ENCODE measurements at places on chromosomes 11 and 22.

DNA sequence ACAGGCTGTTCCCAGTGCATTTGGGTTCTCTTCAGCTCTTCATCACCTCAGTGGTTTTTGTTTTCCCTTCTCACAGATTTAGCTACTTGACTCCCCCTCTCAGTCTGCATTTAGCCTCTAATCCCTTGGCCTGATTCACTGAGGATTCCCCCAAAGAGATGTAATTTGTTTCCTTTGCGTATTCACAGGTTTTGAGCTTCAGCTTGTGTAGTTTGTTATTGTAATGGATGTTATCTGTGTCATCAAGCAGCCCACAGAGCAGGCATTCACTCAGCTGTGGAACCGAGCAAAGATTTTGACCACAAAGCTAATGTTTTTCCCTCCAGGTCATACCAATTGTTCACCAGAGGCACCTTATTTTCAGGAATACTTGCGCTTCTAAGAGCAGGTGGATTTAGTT, 6.4 kb upstream of the ME3 start:
- DNase-seq, result no peak

- DNase-seq, result no peak
Observed at GRCh38 chr11:119752345-119752871, 23.4 kb upstream of the NECTIN1 start.

- DNase-seq, result no peak
Observed at GRCh38 chr11:7654195-7654705, 19.1 kb downstream of the CYB5R2 start.

DNA sequence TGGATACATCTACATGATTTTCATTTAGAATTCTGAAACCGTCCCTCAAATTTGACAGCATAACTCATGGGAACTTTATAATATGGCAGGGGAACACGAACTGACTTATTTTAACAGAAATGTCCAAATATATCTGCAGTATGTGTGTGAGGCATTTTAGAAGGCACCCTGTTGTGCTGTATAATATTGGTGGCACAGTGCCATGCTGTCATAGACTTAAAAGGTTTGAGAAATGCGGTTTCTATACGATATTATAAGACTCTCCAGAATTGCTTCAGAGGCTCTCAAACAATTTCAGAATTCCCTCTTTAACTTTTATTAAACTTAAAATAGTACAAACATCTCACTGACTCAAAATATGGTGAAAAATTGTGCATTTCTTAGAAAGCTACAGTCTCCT, 181.6 kb downstream of the MSANTD4 start:
- DNase-seq, result no peak

DNA sequence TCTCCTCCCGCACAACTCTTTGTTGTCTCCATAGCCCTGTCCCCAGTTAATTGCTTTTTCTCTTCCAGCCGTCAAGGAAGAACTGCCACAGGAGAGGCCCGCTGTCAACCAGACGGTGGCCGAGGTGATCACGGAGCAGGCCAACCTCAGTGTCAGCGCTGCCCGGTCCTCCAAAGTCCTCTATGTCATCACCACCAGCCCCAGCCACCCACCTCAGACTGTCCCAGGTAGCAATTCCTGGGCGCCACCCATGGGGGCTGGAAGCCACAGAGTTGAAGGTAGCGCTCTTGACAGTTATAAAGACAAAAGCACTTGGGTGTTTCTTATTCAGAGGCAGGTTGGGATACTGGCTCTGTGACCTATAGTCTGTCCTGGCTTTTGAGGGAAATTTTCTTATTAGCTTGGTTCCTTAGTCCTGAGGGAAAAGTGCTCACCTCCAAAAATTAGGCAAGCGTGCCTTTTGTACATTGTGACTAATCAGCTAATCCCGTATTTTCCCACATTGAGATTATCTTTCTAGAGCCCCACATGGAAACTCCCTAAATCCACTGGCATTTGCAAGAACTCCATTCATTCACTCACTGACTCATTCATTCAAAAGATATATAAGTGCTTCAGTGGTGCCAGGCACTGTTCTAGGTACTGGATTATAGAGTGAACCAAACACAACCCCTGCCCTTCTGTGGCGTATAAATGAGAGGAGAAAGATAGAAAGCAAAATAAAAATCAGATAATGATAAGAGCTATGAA, 65.9 kb downstream of the KREMEN1 start:
- DNase-seq, result no peak

DNA sequence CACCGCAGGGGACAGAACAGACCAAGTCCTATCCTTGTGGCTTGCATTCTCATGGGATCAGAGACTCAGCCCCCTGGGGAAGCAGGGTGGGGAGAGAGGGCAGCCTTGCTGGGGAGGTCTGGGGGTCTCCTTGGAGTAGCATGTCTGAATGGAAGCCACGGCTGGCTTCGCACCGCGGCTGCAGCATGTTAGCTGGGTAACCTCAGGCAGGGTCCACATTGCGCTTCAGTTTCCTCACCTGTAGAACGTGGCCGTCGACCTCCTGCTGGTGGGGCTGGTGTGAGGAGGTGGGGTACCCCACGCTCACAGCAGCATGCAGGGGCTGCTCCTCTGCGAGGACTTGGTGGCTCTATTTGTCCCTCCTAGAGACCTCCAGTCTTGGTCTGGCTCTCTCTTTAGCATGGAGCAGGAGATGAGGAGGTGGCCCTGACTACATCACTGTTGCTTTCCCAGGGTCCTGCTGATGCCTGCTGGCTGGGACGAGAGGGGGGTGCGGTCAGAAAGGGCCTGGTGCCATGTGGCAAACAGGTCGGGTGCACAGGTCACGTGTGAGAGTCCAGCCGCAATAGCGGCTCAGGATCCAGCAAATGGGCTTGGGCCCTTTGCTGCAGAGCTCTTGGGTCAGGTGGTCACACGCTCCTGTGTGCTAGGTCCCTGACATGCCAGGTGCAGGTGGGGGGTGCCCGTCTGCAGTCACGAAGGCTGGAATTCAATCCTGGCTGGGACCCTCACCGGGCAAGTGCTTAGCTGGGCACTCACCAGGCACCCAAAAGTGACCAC, 35.4 kb upstream of the SMIM38 start:
- no peak for DNase-seq

- DNase-seq, result no peak
Observed at GRCh38 chr11:94130298-94131046, 1.8 kb downstream of the PANX1 start.

GRCh38 chr11:72838691-72839305, 24.6 kb downstream of the ATG16L2 start:
- no peak for DNase-seq

DNA sequence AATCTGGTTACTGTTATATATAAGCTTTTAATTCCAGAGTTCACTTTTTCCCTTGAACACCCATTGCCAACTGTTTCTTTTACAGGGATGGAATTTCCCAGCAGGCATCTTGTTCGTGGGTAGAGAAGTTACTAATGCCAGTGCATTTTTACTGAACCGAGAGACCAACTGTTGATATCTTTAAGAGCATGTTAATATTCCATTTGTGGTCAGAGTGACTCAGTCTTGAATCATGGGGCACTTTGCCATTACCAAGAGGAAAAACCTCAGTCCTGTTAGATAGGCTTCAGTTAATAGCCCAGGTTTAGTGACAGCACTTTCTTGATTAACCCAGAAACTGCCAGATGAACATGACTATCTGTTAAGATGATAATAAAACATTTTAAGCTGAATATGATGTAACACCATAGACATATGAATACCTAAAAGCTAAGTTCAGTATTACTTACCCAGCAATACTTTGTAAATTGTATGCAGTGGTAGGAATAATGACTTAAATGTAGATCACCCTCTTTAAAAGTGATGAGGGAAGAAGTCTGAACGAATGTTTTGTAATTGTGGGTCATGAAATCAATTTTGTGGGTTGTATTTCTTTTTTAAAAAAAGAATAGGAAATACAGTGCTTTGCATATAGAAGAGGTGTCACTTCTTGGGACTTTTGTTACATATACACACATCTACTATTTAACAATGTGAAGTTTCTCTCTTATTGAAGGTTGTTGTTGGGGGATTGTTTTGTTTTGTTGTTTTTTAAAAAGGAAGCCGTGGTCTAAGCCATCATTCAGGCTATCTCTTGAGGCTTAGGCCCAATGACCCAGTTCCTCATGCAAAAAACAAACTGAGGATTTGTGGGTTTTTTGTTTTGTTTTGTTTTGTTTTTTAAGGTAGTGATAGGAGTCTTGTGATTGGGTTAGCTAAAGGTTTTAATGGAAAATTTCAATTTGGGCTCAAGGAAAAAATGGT, 79.2 kb upstream of the GRIK4 start:
- DNase-seq, result no peak

- DNase-seq, result no peak
Observed at GRCh38 chr11:58622344-58622743, at the start of gene CNTF. Gene CNTF, plus strand, starts transcription at chr11:58622665. Its CDS starts 88 bp downstream, at chr11:58622753.

- DNase-seq, result no peak
Observed at GRCh38 chr11:46450846-46451477, 59.4 kb upstream of the CHRM4 start.

GRCh38 chr11:127677660-127678425, 677.3 kb upstream of the KIRREL3 start:
- no peak for DNase-seq

DNA sequence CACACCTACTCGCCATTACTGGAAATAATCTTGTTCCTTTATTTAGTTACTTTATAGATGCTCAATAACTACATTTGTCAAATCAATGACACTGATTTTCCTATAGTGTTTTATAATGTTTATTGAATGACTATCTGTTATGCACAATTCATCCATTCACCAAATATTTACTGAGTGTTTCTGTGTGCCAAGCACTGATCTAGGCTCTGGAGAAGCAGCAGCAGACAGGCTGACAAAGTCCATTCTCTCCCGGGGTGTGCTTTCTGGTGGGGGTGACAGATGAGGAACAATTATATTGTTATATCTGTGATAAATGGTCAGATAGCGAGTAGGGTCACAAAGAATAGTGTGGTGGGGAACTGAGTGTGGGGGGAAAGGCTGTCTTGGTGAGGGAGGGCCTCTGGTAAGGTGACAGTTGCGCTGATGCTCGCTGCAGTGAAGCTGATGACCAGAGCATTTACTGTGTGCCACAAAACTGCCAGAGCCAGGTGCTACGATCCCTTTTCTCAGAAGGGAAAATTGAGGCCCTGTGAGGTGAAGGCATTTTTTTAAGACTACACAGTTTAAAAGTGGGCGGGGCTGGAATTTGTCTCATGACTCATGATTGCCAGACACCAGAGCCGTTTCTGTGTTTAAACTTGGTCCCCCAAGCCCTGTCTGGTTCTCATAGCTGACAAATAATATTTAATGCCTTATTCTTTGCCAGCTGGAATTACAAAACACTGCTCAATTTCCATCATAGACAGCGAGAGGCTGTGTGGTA, 10.2 kb downstream of the PACS1 start:
- DNase-seq, result no peak

DNA sequence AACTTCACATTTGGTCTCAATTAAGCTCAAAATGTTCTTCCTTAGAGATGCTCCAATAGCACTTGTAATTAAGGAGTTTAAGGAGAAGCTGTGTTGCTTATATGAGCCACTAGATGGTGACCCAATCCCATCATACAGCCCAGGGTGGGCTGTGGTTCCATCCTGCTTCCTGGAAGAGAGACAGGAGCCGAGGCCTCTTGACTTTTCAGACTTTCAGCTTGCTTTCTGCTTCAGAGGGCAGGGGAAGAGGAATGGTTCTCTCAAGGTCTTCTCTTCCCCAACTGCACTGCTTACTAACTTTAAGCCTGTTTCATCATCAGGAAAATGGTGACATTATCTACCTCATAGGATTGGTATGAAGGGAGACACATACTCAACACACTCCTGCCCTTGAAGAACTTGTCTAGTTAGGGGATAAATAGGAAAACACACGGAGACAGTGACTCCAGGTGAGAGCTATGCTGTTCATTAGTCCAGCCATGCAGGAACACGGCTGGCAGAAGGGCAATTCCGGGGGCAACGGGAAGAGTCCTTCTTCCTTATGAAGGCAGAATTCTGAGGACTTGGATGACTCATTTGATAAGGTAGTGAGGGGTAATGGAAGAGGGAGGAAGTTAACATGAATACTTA, 20.1 kb downstream of the TMEM218 start:
- DNase-seq, result peak; percentile 64

DNA sequence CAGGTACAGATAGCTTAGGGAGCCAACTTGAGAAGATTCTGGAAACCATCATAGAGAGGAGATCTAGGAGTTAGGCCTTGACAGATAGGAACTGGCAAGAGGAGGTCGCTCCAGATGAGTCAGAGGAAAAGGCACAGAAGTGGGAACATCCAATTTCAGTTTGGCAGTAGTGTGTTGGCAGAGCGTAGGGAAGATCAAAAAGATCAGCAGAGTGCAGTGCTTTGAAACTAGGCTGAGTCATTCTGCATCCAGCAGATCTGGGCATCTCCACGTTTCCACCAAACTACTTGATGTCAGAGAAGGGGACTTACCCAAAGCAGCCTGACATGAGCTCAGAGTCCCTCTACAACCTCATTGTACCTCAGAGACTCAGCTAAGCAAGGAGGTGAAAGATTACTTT, 58.5 kb downstream of the GAB4 start:
- no peak for DNase-seq

GRCh38 chr11:46981436-46981835, 44.9 kb downstream of the CSTPP1 start:
- DNase-seq, result no peak

DNA sequence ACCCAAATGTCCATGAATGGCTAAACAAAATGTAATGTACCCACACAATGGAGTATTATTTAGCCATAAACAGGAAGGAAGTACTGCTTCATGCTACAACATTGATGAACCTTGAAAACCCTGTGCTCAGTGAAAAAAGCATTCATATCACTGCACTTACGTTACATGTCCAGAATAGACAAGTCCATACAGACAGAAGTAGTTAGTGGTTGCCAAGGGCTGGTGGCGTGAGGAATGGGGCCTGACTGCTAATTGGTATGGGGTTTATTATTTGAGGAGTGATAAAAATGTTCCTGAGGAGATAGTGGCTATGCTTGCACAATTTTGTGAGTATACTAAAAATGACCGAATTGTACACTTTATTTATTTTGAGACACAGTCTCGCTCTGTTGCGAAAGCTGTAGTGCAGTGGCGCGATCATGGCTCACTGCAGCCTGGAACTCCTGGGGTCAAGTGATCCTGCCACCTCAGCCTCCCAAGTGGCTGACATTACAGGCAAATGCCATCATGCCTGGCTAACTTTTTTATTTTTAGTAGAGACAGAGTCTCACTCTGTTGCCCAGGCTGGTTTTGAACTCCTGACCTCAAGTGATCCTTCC, 7.7 kb upstream of the SYVN1 start:
- DNase-seq, result no peak

- no peak for DNase-seq
Observed at GRCh38 chr11:41996533-41996932, 537.1 kb upstream of the LRRC4C start.

- DNase-seq, result no peak
Observed at GRCh38 chr22:49689255-49689770, 138.4 kb downstream of the BRD1 start.

GRCh38 chr11:12724301-12725054, 50.3 kb downstream of the TEAD1 start:
- no peak for DNase-seq
